Activated CD8-positive, alpha-beta memory T cell treated with anti-CD3 and anti-CD28 coated beads, Interleukin-2, amount 10 ng/mL, durations not matched to agents 7 days and 5 days (primary cell): ENCODE measurements at places on chromosomes 7 and 10. TPM values are rescaled to one million over a fixed set of nuclear protein-coding genes. Genes with fewer than 3 reads are reported as not detected.

PHKG1 gene
- 1.8 TPM for total RNA-seq

GRCh38 chr7:142002179-142002578 is 6.5 kb downstream of the MGAM start:
- H3K27me3 ChIP-seq: peaks cover 13% of the 10 kb centered on the region
- no peaks in the 10 kb centered on the region for H3K36me3 ChIP-seq
- H3K4me1 ChIP-seq: no peaks in the 10 kb centered on the region
- DNase-seq: no peak
- no peak overlapping the region for H3K4me3 ChIP-seq

DNA sequence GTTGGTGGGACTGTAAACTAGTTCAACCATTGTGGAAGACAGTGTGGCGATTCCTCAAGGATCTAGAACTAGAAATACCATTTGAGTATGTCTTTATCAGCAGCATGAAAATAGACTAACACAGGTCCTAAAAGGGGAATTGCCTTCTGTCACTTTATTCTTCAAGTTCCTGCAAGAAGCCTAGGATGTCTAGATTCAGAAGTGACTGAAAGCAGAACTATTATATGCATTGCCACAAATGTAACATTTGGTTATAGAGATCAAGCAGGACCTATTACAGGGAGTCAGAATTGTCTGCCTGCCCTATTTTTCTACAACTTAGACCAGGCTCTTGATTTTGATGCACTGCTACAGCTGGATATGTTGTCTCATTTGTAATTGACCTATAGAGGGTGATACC is 364.7 kb downstream of the SORCS1 start:
- DNase-seq: no peak
- H3K36me3 ChIP-seq: peaks cover 1% of the 10 kb centered on the region
- H3K4me3 ChIP-seq: no peak overlapping the region
- H3K27ac ChIP-seq: no peak overlapping the region

DNA sequence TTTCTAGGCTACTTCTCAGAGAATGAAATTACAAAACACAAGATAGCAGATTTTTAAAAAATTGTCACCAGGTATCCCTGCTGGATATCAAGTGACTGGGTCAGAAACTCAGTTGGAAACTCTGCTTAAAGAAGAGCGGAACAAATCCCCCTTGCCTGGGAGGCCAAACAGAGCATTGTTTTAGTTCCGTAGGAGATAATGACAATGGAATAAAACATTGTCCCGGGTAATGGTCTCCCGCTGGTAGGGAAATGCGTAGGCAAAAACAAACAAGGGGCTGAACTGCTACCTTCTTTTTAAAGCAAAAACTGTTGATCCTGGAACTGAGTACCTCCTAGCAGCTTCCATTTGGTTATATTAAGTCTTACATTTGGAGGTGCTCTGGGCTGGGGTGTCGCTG is 21.3 kb upstream of the VAX1 start:
- no peak overlapping the region for H3K4me3 ChIP-seq
- peaks cover 8% of the 10 kb centered on the region for H3K4me1 ChIP-seq
- peaks cover 76% of the 10 kb centered on the region for H3K27me3 ChIP-seq
- DNase-seq: no peak
- H3K36me3 ChIP-seq: peaks cover 2% of the 10 kb centered on the region

GRCh38 chr10:100020886-100021253 is 11.1 kb upstream of the DNMBP start:
- H3K27ac ChIP-seq: no peak overlapping the region
- H3K27me3 ChIP-seq: peaks cover 12% of the 10 kb centered on the region
- H3K4me3 ChIP-seq: no peak overlapping the region
- no peak for DNase-seq
